Fibroblast of skin of right quadriceps (primary cell): ENCODE measurements at places on chromosomes 6 and 20.

- DNase-seq: no peak
Observed at GRCh38 chr6:143060806-143061596, at the start of gene AIG1. TSS of gene AIG1 (plus strand) at chr6:143060889. CDS start at chr6:143060926, 37 bp downstream.

DNA sequence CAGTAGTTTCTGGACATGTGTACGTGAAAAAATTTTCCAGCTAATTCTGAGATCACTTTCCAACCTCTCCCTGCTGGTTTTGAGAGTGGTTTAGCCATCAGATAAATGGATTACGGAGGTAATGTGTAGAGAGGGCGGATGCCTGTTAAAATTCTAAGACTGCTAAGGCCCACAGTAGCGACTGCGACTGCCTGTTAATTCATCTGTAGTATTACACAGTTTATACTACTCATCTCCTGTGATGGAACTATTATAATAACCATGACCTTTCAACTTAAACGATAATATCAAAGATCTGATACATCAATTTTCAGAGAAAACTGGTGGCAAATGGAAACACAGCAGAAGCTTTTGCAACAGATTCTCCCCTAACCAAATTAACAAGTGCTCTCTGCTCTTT, 102.3 kb downstream of the IRF4 start:
- DNase-seq: no peak

DNA sequence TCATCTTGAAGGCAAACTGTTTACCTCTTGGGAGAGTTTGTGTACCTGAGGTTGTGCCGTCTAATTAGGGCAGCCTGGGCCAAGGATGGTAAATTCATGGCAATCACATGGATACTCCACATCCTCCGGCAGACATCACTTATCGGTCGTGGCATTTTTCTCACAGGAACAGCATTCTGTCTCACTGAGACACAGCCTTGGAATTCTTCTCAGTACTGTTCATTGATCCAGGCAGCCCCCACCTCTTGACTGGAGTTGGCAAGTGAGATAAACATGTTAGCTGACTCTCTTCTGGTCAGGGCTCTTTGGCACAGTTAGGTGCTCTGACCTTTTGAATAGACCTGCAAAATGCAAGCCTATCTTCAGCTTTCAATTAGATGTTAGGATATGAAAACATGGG, 511.4 kb upstream of the FLRT3 start:
- peak; percentile 4 for DNase-seq

DNA sequence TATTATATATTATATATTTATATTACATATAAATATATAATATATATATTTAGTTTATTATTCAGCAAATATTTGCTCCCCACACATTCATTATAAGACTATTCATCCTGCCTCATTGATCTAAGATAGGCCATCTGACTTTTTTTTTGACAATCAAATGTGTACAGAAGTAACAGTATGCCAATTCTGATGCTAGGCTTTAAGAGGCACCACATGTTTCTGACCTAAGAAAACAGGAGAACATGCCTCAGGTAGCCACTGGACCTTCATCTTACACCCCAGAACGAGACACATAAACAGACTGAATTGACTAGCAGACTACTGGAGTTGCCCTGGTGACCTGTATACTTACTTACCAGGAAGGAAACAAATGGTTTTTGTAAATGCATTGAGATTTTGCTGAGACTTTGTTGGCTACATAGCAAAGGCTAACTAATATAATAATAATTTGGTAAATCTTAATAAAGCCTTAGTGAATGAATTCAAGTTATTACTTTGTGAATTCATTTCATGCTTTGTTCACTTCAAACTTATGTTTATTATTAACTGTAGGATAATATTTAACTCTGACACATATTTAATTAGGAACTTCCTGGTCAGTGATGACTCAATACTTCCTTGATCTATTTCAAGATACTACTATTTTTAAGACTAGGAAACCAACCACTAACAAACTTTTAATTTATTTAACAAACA, 13.4 kb upstream of the MYO6 start:
- DNase-seq: peak; percentile 38

GRCh38 chr6:109824105-109824504, 133.0 kb downstream of the FIG4 start:
- no peak for DNase-seq

DNA sequence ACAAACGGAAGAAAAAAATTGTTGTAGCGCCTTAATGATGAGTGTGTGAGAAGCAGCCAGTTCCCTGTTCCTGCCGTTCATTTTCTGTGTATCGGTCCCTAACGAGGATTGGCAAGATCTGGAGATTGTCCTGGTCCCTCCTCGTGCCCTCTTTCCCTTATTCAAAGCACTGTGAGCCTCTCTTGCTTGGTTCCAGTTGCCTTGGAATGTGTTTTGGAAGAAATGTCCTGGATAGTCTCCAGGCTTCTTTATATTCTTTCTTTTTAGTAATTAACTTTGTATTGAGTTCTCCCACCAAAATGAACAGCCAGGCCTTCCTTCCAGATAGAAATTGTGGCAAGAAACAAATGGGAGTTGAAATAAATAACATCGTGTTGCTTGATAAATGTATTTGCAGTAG, 348.3 kb downstream of the CDH26 start:
- no peak for DNase-seq

- DNase-seq: no peak
Observed at GRCh38 chr6:111406200-111406721, 76.8 kb downstream of the REV3L start.
